HuH-7.5 (cell line): ENCODE measurements at places on chromosomes 3 and 15.

DNA sequence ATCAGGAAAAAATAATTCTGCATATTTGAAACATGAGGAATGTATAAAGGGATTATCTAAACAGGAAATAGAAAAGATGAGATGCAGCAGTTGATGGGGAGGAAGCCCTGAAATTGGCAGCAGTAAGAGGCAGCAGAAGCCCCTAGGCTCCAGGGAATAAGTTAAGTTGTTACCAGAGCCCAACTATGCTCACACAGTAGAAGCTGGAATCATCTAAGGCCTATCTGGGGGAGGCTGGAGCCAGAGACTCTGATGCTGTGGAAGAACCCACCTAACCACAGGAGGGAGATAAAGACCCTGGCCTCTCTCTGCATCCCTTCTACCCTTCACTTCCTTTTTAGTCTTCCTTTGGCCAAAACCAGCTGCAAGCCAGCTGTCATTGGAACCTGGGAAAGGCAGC is 519.7 kb downstream of the DIPK2A start:
- DNase-seq, result no peak

DNA sequence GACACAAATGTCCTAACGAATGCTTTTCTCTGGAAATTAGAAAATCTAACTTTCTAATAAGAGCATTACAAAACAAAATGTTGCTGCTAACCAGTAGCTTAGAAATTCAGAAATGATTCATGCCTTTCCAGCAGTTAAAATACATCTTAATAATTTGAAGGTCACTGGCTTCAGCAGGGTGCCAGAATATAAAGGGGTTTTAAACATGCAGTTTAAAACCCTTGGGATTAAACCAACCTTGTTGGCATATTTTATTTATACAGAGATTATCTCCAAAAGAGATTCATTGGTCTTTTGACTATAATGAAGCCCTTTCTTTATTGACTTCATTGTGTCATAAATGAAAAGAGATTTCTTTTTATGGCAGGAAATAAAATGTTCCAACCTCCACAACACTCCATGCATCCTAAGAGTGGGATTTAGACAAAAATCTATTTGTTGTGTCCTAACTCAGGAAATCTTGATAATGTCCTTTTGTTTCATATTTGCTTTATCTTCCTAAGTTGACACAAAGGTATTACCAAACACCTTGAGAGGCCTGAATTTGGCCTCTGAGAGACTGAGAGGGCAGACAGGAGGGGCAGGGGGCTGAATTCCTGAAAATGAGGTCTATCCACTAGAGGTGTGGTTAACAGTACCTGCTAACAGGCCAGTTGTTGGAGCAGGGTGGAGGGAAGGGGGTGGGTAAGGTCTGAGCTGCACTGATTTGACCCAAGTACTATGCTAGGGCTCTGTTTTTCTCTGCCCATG is 124.4 kb downstream of the FEZF2 start:
- DNase-seq, result no peak

- DNase-seq, result no peak
Observed at GRCh38 chr3:112042842-112043280, 8.3 kb downstream of the TMPRSS7 start.

GRCh38 chr15:71096676-71097075 is 18.6 kb upstream of the THSD4 start:
- no peak for DNase-seq
